Left kidney (tissue), 8 donors: ENCODE measurements at places on chromosomes 2 and 18.

DNA sequence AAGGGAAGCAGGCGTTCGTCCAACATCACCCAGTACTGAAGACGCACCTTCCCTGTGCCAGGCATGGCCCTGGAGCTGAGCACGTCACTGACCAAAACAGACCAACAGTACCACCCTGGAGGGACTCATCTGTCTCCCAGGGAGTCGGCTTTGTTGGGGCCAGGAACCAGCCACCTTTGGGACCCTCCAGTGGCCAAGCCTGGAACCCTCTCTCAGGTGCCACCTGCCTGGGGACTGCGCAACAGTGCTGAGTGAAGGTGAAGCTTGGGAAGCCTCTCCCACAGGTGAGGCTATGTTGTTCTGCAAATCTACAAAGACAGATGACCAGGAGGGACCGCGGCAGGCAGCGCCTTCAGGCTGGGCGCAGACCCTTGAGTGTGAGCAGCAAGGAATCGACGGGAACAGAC is 91.4 kb upstream of the OTOS start:
- DNase-seq, result no peak

GRCh38 chr18:10040287-10041011 is 126.6 kb downstream of the VAPA start:
- DNase-seq, result no peak

GRCh38 chr2:235543128-235543750 is 49.4 kb downstream of the AGAP1 start:
- no peak for DNase-seq

DNA sequence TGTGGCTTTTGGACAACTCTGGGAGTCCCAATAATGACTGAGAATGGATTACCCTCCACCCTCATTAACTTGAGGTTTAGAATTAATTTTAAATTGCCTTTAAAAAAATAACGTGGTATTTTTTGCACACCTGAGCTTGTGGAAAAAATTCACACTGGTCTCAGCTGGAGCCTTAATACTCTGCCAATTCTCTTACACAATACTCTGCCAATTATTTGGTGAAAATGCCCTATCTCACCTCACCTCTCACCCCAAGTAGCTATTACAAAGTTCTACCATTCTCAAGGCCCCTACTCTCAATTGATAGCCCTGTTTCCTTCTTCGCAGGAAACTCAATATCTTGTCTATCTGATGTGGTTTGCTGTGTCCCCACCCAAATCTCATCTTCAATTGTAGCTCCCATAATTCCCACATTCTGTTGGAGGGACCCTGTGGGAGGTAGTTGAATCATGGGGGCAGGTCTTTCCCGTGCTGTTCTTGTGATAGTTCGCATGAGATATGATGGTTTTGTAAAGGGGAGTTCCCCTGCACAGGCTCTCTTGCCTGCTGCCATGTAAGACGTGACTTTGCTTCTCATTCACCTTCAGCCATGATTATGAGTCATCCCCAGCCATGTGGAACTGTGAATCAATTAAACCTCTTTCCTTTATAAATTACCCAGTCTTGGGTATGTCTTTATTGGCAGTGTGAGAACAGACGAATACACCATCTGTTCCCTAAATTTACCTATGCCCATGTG is 27.4 kb upstream of the C2orf69 start:
- no peak for DNase-seq

DNA sequence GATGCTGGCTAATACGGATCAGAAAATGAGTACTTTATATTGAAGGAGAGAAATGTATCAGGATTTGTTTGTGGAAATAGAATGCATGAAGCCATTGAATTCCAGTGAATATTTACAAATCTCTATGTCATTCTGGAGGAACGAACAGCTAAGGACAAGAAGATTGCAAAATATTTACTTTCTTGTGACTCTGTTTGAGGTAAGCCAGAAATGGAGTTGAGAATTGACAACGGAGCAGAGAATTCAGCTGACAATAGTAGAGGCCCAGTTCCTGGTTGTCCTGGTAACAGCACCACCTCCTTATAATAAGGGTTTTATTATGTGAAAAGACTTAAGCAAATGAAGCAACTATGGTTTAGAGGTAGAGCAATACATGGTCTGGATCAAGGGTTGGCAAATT is 349.2 kb downstream of the ADCYAP1 start:
- DNase-seq, result no peak

GRCh38 chr2:2016651-2017311 is 272.5 kb upstream of the PXDN start:
- no peak for DNase-seq

GRCh38 chr2:196696423-196697079 is 57.0 kb downstream of the CCDC150 start:
- no peak for DNase-seq
